Ammon's horn (tissue), 1 donor: ENCODE measurements at places on chromosomes 12 and 14.
A peak's percentile ranks its signal among the peaks of the same experiment; 100 is the strongest.

DNA sequence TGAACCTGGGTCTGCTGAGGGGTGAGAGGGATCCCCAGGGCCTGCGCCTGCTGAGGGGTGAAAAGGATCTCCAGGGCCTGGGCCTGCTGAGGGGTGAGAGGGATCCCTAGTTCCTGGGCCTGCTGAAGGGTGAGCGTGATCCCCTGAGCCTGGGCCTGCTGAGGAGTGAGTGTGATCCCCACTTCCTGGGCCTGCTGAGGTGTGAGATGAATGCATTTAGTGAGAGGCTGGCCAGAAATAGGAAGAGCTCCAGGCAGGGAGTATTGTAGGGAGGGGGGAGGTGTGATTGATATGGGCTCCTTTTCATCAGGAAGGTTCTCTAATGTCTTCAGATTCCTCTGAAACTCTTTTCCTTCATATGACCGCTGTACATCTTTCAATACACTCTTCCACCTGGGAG, 43.0 kb downstream of the FAM186A start:
- DNase-seq: no peak

GRCh38 chr12:28878629-28879028, 270.4 kb upstream of the FAR2 start:
- no peak for DNase-seq

- DNase-seq: peak; percentile 48
These were observed 4.5 kb upstream of the RNASE4 start for GRCh38 chr14:20679907-20680306.

DNA sequence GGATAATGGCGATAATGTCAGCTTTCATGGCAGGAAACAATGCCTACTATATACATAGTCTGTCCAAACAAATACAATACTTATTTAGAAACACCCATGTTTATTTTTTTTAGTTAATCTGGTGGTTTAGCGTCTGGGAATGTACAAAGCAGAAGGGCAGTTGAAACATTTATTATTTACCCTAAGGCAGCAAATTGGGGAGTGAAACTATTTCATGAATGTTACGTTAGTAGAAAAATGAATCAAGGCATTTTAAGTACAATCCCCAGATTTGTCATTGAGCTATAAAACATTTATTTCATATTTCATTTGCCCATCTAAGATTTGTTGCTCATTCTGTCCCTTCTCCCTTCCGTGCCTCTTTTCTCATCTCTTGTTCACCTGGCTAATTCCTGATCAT, 87.1 kb upstream of the ATF1 start:
- DNase-seq: no peak

DNA sequence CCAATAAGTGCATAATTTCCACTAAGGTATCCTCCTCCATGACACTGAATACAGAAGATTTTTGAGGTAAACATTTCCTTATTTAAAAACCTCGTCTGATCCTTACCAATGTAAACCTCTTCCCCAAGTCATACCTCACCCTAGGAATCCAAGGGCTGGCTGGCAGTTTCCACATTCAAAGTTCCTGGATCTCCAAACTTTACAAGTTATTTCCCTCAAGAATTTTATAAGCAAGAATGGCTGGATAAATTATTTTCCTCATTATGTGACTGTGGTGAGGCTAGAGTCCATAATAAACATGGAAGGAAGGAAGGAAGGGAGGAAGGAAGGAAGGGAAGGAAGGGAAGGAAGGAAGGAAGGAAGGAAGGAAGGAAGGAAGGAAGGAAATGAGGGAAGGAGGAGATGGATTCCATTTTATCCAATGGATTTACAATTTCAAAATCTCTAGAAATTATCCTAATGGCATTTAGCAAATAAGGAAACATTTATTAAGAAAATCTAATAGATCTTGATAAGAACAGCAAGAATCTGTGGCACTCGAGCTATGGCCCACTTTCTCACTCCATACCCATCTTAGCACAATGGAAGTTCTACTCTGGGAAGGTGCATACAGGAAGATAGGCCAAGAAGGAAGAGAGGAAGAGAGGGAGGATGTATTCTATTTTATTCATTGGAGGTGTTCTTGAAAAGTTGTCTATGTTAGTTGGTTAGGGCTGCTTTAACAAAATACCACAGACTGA, 477.8 kb upstream of the TMPO start:
- DNase-seq: no peak

DNA sequence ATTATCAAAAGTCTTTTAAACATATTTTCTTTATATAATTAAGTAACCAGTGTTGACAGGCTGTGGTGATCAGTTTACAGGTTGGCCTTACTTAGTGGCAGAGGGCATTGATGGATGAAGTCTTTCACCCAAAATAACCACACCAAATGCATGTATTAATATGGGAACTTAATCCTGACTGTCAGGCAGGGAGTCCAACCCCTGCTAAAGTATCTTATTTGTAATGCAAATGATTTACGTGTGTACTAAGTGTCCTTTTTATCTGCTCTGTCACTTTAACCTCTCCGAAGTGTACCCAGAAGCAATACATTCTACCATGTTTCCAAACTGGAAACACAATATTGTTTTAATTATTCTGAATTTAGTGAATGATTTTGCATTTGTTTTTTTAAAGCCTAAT, 1.4 kb downstream of the MYBPC1 start:
- no peak for DNase-seq

- DNase-seq: no peak
These were observed 1.6 kb downstream of the VDR start for GRCh38 chr12:47903151-47903611.

- no peak for DNase-seq
These were observed 156.5 kb downstream of the PAWR start for GRCh38 chr12:79534029-79534867.

DNA sequence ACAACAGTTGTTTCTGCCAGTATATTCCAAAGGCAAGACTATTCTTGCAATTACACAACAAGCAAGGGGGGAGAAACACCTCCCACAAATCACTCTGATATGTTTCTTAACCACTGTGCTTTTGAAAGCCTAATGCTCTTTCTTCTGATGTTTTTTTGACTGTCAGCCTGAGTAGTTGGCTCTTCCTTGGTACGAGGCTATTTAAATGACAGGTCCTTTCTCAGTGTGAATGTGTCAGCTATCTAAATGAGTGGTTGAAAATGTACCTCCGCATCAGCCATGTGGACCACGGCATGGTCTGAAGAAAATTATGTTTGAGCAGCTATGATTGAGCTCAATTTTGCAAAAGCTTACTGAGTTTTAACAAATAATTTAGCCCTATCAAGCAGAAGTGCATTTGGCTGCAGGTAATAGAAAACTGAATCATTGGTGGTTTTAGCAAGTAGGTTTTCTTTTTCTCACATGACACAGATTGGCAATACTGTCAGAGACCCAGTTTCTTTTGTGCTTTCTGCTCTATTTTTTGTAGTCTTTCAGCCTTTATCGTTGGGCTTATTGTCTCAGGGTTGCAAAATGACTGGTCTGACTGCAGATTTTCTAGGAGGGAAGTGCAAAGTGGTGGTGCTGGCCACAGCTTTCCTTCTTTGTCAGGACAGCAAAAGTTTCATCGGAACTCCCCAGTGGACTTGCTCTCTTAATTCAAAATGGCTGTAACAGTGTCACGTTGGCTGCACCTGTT, 162.8 kb downstream of the RGS6 start:
- DNase-seq: no peak

- no peak for DNase-seq
These were observed 53.0 kb downstream of the PKP2 start for GRCh38 chr12:32843528-32844095.

GRCh38 chr12:94648578-94648977, 1.8 kb downstream of the TMCC3 start:
- DNase-seq: no peak

DNA sequence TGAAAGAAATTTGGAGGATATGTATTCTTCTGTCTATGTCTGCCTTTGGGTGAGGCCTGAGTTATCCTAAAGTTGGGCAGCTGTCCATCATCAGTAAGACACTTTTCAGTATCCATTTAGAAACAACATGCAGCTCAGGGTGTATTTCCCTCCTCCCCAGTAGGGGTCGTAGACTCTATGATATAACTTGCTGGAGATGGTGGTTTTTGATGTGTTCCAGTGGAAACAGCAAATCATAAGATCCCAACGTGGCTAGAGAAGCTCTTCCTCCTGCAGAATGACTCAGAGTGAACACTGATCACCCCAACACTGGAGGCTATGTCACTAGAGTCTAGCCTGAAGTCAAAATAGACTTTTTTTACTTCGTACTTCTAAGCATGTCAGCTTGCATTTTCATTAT, 331.6 kb upstream of the STXBP6 start:
- no peak for DNase-seq

DNA sequence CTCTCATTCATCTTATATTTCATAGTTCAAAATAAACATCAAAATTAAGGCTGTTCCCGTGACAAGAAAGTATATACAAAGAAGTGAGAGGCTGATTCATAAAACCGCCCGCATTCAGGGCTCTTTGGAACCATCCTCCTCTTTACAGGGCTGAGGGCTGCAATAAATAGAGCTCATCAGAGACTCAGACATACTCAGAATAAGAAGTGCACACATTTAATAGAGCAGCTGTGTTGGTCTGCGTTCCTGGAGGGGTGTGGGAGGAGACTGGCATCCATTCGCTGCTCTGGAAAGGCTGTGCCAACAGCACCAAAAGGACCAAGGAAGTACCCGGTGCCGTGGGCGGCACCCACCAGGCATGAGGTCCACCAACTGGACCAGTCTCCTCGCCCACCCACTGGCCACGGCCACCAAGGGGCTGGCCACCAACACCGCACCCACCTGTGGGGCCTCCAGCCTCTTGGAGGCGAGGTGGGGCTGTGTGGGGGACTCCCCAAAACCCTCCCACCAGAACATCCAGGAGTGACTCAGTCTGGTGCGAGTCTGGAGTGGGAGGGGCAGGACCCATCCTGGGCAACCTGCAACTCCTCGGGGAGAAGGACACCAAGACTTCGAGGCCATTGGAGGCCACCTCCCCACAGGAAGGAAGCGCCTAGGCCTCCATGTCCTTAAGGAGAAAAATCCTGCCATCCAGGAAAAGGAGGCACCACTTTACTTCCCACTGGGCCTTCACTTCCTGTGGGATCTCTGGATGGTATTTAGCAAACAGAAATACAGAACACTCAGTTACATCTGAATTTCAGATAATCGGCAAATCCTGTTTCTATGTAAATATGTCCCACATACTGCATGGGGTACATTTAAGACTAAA, 32.7 kb downstream of the VCPKMT start:
- DNase-seq: no peak

DNA sequence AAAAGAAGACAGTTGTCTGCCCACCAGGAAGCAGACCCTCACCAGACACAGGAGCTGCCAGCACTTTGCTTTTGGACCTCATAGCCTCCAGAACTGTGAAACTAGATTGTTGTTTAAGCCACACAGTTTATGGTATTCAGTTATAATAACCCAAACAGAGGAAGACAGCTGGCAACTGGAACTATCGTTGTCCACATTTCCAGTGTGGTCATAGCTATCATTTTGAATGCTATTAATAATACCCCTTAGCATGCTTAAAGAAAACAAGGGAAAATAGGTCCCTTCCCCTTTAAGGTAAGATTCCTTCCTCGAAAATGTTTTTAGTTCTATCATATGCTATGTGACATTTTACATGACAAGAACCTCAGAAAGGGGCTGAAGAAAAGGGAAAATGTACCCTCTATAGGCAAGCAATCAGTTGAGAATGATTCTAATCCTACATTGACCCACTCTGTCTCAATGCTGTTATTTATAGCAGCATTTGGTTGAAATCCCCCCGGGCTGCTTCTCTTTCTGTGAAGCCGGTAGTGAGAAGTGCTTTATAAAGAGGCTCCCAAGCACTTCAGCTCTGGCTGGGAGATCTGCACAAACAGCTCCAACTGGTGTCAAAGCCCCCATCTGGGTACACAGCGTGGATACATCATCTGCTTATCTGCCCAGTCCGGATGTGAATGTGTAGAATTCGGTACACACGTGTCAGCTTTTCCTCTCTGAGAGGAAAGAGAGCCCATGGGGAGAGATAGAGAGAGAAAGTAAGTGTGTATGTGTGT, 221.2 kb upstream of the FLRT2 start:
- no peak for DNase-seq

- DNase-seq: no peak
These were observed 109.3 kb downstream of the TMTC1 start for GRCh38 chr12:29674463-29674862.

DNA sequence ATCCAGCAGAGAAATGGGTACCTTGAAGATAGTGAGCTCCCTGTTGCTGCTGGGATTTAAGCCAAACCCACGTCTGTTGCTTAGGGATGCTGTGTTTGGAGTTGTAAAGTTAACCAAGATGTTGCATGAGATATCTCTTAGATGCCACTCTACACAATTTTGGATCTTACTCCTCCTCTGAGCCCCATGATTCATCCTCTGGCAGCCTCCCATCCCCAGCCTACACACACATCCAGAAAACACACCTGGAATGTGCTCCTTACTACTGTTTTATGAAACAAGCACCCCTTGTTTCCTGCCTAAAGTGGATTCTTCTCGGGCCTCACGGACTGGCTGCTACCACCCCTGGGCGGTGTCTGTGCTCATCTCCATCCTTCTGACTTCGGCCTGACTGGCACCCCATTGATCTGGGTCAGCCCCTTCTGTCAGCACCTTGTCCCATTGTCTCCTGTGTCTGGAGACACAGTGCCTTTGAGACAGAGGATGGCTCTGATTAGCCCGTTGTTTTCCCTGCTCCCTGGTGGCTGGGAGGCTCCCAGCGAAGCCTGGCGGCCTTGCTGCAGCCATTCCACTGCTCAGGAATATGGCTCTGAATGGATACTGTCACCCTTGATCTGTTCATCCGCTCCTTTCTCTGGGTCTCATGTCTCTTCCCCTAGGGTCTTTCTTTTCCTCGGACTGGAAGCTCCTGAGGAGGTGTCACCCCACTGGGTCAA, 24.3 kb downstream of the TSPAN9 start:
- DNase-seq: no peak

DNA sequence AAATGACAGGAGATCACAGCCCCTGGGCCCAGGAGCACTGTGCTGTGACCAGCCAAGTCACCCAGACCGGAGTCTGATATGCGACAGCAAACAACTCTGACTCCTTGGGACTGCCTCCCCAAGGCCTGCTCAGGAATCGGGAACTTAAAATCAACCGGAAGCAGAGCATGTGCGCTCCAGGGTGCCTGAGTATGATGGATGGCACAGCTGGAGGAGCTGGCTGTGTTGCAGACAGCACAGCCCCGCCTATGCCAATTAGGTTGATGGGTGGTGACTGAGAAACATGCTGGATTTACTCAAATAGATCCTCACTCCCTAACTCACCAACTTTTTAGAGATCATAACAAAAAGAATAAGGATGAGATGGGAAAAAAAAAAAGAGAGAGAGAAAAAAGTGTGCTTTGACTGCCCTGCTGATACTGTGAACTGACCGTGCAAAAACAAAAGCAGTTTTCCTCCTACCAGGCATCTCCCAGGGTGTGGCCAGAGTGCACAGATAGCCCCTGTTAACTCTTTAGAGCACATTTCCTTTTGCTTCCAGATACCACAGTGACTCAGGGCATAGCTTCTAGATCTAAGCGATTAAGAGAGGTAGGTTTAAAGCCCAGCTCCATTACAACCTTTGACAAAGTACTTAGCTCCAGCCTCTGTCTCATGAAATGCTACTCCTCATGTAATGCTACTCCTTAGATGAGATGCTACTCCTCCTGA, 27.4 kb upstream of the STON2 start:
- no peak for DNase-seq

- DNase-seq: no peak
These were observed 124.3 kb downstream of the AACS start for GRCh38 chr12:125189502-125189901.

GRCh38 chr12:33536431-33536830, 96.8 kb upstream of the SYT10 start:
- no peak for DNase-seq
